Lung microvascular endothelial cell (primary cell): ENCODE measurements at places on chromosomes 3 and 15.
A peak's percentile ranks its signal among the peaks of the same experiment; 100 is the strongest.

DNA sequence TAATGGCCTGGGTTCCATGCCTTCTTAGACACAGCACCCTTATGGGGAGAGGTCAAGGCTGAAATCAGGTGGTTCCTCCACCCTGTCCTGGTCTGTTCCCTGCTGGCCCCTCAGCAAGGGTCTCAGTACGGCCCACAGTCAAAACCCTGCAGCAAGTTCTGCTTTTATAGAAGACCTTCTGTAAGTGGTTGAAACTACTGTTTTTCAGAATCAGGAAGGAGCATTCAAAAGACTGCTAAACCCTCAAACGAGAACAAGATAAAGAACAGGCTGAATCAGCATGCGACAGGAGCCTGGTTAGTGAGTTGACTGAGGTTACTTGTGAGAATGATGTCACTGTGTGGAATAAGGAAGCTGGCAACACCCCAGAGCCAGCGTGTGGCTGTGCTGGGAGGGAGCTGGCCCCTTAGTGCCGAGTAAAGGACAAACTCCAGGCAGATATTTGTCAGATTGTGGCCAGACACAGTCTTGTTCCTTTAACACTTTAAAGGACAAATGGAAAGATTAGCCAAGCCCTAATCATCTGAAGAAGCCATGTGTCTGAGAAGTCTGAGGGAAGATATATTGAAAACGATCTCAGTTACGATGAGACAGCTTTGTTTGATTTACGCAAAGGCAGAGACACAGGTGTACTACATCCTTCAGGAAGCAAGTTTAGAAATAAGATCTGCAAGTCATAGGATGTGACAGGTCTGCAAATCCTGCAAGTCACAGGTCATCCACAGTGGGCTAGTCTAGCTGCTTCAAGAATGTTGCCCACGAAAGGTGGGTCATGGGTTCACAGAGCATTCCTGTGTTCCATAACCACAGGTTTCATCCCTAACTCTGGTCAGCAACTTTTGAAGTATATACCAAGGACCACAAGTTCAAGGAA lies 54.0 kb downstream of the B3GNT5 start:
- DNase-seq = peak; percentile 21

GRCh38 chr3:138197058-138197457 lies 10.0 kb downstream of the ARMC8 start:
- peak; percentile 59 for DNase-seq

- peak; percentile 68 for DNase-seq
These were observed 86.7 kb upstream of the LIMD1 start for GRCh38 chr3:45507820-45508317.

DNA sequence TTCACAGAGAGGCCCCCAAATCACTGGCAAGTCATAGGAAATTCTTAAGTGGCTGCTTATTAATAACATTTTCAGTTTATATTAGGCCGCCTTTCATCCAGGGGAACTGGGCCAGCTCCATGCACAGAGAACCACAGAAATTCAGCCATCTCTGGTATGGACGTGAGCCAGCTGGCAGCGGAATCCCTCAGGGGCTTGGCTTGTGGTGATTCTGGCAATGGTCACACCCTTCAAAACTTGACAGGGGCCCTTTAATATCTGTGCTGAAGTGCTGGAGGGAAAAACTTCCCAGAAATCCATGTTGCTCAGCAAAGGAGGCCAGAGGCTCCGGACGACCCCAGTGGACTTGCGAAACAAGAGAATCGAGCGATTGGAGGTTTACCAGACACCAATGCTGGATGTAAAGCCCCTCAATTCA lies 11.3 kb downstream of the PRICKLE2 start:
- DNase-seq = peak; percentile 85

DNA sequence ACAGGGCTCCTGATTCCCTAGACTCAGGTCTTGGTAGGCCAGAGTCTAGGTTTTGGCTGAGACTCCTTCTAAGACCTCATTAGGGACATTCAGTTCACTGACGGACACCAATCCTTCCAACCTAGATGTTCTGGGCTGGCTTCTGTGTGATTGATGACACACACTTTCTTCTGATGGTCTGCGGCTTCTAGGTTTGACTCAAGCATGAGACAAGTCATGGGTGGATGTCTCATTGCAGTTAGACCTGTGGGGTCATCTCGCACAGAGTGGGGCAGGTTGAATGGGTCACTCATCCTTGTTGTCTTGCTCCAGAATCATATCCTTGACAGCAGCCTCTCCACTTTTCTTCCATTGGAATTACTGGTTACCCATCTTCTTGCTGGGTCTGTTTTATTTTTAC lies 35.8 kb downstream of the ARNT2 start:
- DNase-seq = no peak

DNA sequence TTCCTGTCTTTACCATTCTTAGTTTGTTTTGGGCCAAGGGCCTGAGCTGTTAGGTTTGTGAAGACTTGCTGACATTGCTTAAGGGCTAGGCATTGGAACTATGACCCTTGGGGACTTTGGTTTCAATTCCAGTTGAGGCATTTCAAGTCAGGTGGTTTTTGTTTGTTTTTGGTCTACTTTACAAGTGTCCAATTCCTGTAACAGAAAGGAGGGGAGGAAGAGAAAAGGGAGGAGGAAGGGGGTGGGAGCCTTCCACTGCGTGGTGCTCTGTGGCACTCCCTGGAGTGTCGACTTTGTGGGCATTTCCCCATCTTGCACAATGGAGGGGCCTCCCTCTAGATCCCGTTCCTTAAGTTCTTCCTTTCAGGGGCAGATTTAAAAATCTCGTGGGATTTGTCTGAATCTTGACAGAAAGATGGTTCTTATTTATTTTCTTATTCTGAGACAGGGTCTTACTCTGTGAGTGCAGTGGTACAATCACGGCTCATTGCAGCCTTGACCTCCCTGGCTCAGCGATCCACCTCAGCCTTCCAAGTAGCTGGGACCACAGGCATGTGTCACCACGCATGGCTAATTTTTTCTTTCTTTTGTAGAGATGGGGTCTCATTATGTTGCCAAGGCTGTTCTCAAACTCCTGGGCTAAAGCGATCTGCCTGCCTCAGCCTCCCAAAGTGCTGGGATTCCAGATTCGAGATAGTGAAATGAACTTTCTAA lies 59.5 kb upstream of the RYK start:
- no peak for DNase-seq

DNA sequence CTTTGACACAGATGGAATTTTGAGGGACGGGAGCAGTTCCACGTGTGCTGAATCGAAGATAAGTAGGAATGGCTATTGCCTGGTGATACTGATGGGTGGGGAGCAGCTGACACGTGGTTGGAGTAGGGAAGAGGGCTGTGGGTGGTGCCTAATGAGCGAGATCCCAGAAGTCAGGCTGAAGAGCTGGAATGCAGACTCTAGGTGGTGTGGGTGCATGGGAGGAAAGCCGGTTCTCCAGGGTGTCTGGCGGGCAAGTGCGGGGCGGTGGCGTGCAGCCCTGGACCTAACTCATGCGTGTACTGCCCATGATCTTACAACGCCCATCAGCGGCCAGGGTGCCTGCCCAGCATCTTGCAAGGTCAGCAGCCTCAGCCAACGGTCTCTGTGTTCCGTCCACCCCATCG lies 63.1 kb downstream of the ARNT2 start:
- no peak for DNase-seq

- no peak for DNase-seq
These were observed 41.0 kb downstream of the BHLHE40 start for GRCh38 chr3:5020242-5020722.

DNA sequence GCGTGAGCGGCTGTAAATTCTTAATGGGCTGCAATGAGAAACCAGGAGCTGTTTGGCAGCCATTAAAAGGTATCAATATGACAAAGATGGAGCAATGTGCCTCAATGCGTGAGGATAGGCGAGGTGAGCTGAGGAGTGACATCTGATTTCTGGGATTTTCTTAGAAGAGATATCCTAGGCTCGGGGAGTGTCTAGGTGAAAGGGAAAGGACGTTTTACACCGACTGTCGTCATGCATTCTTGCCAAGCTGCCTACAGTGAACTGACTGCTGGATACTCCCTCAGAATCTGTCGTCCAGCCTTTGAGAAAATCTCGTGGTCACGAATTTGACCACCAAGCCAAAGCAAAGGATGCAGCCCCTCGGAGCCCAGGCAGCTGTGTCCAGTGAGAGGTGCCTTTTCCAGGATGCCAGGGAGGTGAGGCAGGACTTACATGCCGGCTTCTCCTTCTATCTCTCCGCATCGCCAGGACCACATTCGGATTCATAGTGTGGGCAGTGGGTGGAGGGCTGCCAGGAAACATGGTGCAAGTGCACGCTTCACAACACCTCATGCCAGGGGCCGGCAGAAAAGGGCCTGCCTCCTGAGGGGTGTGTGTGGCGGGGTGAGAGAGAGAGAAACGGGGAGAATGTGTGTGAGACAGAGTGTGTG lies 80.3 kb upstream of the ABHD17C start:
- DNase-seq = no peak

DNA sequence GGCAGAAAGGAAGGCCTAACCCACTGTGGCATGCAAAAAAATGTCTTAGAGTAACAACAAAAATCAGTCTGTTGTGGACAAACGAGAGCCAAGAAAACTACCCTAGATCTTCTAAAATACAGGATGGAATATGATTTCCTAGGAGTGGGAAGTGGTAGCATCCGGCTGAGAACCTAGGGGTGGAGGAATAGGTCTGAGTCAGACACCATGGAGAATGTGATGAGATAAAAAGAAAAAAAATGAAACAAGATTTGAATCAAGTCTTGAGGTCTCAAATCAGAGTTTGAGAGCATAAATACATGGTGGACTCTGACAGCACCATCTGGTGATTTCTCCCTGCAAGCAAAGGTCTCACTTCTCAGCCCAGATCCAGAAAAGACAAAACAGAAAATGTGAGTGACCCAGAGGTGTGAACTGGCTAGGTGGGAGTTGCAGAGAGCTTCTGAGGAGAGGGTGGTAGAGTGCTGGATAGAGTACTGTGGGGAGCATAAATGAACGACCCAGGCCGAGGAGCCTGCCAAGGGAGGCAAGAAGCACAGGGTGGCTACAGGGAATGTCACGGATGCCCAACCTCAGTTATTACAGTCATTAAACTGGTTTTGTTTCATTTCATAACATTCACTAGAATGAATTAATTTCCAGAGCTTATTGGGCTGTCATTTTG lies 27.6 kb upstream of the VEPH1 start:
- no peak for DNase-seq

- DNase-seq = no peak
These were observed 133.9 kb upstream of the SKOR1 start for GRCh38 chr15:67691450-67691849.

GRCh38 chr3:130661140-130661891 lies 85.3 kb downstream of the PIK3R4 start:
- DNase-seq = peak; percentile 5

DNA sequence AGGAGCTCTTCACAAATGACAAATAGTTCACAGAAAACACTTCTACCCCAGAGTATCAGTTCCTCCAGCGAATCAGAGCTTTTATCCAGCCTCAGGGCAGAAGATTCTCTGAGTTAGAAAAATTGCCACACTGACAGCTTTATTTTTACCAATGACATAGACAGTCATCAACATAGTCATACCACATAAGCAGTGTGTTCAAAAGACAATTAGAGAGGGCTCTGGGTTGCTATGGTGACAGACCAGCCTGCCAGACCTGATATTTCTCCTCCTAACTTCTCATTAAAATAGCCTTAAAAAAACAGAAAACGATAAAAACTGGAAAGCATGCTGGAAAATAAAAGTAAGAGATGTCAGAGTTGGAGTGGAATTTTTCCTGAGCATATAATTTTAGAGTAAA lies 45.9 kb upstream of the COL6A5 start:
- DNase-seq = no peak

DNA sequence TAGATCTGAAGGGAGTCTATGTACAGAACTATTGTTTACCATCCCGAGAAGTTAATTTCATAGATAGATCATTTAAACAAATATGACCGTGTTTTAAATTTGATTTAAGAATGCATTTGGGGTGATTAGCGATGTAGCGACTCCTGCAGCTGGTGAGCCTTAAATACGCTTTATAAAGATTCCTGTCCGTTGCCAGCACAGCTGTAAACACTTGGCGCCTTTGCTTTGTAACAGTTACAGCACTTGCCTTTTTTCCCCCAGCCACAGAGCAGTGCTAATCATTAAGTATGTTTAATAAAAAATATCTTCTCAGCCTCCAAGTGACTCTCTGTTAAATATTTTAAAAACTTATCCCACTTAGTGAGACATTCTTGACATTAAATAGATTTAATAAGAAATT lies 333.8 kb downstream of the FEZF2 start:
- DNase-seq = no peak

- no peak for DNase-seq
These were observed 29.5 kb downstream of the AGTR1 start for GRCh38 chr3:148727231-148727630.

GRCh38 chr3:141259821-141260629 lies 28.4 kb downstream of the PXYLP1 start:
- DNase-seq = no peak
